ENCODE measurements at places on chromosomes 7 and 10.

DNA sequence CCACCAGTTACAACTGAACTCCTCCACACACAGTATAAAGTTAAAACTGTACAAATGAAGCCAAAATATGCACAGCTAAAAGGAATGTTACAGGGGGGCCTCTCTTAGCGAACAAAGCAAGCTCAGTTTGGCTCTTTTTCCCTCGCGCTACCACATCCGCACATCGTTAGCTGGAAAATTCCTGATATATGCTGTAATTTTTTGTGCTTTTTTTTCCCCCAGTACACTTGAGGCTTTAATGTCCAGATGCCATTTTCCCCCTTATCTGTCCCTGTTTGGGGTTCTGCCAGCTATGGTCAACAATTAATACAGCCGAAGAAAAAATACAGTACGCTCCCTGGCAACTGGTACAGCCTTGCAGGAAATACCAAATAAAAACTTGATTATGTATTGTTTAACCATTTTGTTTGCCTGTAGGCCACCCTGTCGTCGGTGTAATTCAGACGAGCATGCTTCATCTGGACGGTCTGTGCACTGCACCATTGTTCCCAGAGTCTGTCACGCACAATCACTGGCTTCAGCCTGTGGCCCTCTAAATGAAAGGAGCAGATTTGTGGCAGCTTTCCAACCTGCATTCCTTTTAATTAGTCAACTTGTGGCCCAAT lies 108.1 kb upstream of the FAM133B start:
- DNase-seq = peak; percentile 10

DNA sequence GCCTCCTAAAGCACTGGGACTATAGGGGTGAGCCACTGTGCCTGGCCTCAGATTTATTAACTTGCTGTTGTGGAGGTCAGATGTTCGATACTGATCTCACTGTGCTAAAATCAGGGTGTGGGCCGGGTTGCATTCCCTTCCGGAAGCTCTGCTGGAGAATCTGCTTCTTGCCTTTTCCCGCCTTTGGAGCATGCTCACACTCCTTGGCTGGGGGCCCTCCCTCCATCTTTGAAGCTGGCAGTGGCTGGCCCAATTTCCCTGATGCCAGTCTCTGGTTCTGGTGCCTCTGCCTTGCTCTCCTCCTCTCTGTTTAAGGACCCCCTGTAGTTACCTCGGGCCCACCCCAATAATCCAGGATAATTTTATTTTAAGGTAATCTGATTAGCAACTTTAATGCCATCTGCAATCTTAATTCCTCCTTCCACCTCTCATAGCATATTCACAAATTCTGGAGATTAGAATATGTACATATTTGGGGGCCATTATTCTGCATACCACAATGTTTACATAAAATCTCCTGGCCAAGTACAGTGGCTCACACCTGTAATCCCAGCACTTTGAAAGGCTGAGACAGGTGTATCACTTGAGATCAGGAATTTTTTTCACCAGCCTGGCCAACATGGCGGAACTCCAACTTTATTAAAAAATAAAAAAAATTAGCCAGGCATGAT lies 7.9 kb upstream of the PITRM1 start:
- no peak for DNase-seq

DNA sequence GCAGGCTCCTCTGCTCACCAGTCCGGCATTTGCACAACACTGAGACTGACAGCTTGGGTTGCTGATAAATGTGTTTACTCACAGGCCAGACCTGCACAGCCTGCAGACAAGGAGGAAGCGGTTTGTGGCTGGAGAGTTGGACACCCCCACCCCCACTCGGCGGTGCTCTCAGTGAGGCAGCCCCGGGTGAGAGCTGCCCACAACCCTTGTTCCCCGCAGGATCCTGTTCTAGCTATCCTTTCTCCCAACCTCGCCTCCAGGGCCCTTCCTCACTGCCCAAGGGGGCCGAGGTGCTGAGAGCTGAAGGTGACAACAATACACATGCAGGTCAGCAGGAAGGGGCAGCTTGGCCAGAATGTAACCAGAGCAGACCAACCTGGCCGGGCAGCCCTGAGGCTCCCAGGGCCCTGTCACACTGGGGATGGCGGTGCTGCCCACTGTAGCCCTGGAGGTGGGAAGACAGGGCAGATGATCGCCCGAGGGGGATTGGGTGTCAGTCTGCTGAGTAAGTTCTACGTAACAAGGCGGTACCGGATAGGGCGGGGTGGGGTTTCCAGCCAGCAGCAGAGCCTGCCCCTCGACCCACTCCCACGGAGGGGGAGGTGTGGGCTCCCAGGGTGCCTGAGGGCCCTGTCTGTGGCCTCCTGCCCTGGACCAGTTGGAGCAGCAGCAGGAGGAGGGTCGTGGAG lies 2.1 kb upstream of the ADAM8 start:
- DNase-seq = no peak

DNA sequence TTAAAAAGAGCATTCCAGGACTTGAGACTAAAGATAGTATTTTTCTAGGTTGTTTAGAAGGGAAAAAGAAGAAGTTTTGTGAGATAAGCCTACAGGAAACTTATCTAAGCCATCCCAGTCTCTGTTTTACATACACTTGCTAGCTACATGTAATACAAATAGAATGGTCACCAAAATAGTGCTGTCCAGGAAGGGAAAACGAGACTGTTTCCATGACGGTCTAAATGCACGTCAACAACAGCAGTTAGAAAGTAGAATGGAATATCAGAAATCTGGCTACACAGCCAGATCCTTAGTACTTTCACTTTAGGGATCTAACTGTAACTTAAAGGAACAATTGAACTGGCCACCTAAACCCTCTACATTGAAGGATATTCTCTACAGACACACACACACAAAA lies 117.6 kb downstream of the TSPAN12 start:
- DNase-seq = no peak

DNA sequence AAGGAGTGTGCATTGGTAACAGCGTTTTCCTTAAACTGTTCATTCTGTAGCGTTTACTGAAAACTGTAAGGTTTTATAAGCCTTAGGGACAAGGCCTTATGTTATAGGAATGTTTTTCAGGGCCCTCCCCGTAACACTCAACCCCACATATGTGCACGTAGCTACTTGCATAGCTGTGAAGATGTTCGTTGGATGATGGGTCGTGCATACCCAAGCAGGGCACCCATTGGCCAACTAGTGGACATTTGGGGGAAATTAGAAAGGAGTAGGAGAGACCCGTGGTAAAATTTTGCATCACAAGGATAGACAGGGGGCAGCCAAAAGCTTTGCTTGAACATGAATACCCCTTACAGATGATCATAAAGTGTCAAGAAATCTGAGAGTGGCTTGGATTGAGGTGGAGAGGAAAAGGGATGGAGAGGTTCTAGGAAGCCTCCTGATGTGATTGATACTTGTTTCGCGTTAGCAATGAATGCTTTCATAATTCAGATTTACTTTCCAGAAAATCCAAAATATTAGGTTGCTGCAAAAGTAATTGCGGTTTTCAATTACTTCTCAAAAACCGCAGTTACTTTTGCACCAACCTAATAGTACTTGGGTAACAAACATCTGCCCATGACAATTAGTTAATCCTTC lies 878 bp downstream of the SEC61A2 start:
- no peak for DNase-seq

DNA sequence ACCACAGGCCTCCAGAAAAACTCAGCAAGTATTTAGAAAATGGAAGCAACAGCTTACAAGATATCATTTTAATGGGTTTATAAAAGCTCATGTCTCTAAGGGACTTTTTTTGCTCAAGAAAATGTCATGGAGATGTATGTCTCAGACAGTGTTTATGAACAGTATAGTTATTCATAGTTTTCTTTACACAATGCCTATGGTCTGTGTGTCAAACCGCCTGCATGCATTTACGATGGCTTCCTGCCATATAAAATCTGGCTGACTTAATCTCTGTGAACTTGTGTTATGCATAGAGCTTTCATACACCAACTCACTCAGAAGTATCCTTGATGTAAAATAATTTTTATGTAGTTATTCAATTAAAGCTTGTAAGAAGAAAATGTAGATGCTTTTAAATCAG lies 1314.2 kb upstream of the LRRTM3 start:
- no peak for DNase-seq

DNA sequence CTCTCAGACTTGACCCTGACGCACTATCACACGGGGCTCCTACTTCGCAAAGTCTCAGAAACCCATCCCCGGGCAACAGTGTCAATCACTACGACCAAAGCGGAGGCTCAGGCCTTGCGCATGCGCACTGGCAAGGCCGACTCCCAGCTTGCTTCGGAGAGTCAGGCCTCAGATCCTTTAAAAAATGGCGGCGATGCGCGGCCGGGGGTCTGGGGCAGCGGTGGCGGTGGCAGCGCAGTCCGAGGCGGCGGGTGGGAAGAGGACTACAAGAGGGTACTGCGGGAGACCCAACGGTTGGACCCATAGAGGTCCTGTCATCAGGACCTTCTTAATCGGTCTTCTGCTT lies 196.9 kb downstream of the ZNF716 start:
- DNase-seq = no peak

DNA sequence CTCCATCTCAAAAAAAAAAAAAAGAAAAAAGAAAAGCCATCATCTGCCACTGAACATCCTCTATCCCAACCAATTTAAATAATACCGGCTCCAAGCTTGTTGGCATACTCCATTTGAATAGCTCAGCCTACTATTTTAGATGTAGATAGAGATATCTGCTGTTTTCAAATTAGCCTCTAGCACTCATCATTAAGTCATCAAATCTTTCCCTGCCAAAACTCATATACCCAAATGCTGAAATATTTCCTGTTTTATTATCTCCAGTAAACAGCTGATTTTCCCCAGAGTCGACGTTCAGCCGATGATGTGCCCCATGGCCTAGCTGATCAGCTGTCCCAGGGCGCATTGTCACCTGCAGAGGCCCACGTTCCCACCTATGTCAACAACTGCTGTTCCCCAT lies 34.5 kb upstream of the FRMD4A start:
- no peak for DNase-seq

- DNase-seq = no peak
These were observed 413.6 kb downstream of the PLXNA4 start for GRCh38 chr7:132162556-132163144.

- no peak for DNase-seq
These were observed 7.3 kb upstream of the KIAA1217 start for GRCh38 chr10:24201503-24202180.

- peak; percentile 4 for DNase-seq
These were observed 53.9 kb upstream of the PAPSS2 start for GRCh38 chr10:87605628-87606251.

- DNase-seq = no peak
These were observed 45.1 kb upstream of the AGR3 start for GRCh38 chr7:16926861-16927260.

DNA sequence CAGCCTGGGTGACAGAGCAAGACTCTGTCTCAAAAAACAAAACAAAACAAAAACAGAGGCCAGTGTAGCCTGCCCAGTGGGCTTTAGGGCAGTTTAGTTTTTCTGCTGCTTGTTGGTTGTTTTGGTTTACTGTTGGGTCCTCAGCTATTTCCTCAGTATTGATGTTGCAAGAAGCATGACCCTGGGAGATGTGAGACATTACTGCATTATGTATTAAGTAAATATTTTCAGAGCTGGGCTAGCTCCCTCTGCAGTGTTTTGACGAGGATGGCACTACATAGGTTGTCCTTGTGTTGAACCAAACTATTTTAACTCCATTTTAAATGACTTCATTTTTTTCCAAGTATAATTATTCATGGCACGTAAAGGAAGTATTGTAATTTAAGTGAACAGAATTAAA lies 4.8 kb downstream of the AKAP9 start:
- DNase-seq = no peak

- no peak for DNase-seq
These were observed 918 bp downstream of the PWWP2B start for GRCh38 chr10:132397671-132398565.

DNA sequence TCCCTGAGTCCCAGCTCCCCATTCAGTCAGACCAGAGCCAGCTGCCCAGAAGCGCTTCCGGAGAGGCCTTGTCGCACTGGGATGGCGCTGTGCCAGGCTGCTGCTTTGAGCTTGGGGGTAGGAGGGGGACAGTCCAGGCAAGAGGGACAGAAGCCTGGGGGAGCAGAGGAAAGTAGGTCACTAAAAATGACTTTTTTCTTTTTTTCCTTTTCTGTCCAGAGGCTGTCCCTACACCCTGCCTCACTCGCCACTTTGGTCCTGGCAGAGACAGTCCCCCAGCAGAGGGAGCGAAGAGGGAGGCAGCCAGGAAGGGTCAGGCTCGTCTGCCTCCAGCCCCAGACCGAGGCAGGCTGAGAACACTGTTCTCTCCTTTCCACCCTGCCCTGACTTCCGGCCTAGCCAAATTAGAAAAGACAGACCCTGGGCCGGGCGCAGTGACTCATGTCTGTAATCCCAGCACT lies 15.8 kb upstream of the TRIM8 start:
- DNase-seq = peak; percentile 72

DNA sequence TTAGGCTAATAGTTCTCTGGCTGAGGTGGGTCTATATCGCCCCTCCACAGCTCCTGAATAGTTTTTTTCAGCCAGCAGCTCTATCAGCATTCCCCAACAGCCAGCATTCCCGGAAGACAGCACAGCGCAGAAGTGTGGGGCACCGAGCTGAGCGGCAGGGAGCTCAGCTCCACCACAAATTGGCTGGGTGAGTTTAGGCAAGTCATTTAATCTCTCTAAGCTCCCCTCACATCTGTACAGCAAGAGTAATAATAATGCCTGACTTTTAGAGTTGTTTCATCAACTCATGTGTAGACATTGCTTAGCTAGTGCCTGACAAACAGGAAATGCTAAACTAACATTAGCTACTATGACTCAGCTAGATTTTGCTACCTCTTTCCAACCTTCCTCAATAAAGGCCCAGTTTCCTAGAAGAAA lies 247.9 kb upstream of the PTN start:
- no peak for DNase-seq

GRCh38 chr7:151047976-151048815 lies at the start of gene ASIC3:
TSS of gene ASIC3 (plus strand) at chr7:151048531. CDS start at chr7:151048886, 355 bp downstream.
- DNase-seq = no peak

- no peak for DNase-seq
These were observed 19.9 kb upstream of the INSYN2A start for GRCh38 chr10:127216274-127216673.

- DNase-seq = no peak
These were observed 2.2 kb downstream of the COMTD1 start for GRCh38 chr10:75233444-75234016.

DNA sequence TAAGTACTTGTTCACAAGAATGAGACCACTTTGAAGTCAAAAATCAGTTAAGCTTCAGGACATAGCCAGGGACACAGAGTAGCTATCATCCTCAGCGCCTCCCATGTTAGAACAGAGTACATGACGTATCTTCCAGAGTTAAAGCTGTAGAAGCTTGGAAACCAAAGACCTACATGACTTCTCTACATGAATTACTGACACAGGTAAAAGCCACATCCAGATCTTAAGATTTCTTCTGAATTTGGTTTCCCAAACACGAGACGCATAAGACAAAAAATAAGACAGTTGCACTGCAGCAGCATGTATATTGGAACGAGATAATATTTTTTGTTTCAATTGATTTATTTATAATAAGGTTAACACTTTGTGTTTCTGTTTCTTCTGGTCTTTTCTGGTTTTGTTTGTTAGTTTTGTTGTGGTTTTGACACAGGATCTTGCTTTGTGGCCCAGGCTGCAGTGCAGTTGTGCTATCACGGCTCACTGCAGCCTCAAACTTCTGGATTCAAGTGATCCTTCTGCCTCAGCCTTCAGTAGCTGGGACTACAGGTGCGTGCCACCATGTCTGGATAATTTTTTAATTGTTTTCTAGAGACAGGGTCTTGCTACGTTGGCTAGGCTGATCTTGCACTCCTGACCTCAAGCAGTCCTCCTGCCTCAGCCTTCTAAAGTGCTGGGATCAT lies 10.2 kb upstream of the EPC1 start:
- no peak for DNase-seq

- DNase-seq = peak; percentile 7
These were observed 726.4 kb downstream of the KCNMA1 start for GRCh38 chr10:76911184-76911583.

GRCh38 chr7:150902078-150903033 lies 50.0 kb downstream of the AOC1 start:
- no peak for DNase-seq

- DNase-seq = no peak
These were observed 38.2 kb downstream of the WDR37 start for GRCh38 chr10:1094112-1095057.
